NCI-H1930 (cell line): ENCODE measurements at places on chromosomes 3 and 15.

GRCh38 chr15:39596358-39597051, 15.6 kb downstream of the THBS1 start:
- DNase-seq, result no peak

- peak; percentile 36 for DNase-seq
These were observed 19.6 kb downstream of the CLK3 start for GRCh38 chr15:74635228-74635627.

DNA sequence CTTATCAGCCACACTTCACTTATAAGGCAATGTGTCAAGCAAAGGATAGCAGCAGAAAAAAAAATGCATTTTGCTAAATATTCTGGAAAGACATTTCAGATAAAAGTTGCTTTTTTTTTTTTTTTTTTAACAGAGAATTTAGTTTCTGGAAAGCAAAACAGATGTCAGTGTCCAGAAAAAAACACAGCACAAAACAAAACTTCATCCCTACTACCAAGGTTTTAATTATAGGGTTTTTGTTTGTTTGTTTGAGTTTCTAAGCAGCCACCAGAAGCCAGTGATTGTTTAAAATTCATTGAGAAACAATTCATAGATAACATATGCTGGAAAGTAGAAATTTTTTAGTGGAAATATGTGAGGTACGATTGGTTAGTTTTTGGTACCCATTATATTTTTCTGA, 1202.7 kb downstream of the OTOL1 start:
- DNase-seq, result no peak

- no peak for DNase-seq
These were observed 349 bp downstream of the PPIB start for GRCh38 chr15:64162478-64162868.

- no peak for DNase-seq
These were observed 63.3 kb upstream of the TPM1 start for GRCh38 chr15:62979252-62979651.

DNA sequence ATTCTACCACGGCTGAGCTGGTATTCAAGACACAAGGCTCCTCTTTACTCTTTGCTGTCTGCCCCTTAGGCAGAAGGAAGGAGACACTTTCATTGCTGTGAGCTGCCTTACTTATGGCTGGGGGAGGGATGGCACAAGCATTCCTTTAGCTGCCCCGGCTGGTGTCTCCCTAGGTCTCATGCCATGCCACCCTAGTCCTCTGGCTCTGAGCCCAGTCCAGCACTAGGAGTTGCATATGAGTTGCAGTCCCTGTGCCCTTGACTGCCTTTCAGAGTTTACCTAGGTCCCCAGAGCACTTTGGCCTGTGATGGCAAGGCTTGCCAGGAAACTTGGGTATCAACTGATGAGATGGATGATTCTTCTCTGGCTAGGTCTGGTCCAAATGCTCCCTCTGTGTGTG, 296.4 kb downstream of the RBMS3 start:
- DNase-seq, result no peak

DNA sequence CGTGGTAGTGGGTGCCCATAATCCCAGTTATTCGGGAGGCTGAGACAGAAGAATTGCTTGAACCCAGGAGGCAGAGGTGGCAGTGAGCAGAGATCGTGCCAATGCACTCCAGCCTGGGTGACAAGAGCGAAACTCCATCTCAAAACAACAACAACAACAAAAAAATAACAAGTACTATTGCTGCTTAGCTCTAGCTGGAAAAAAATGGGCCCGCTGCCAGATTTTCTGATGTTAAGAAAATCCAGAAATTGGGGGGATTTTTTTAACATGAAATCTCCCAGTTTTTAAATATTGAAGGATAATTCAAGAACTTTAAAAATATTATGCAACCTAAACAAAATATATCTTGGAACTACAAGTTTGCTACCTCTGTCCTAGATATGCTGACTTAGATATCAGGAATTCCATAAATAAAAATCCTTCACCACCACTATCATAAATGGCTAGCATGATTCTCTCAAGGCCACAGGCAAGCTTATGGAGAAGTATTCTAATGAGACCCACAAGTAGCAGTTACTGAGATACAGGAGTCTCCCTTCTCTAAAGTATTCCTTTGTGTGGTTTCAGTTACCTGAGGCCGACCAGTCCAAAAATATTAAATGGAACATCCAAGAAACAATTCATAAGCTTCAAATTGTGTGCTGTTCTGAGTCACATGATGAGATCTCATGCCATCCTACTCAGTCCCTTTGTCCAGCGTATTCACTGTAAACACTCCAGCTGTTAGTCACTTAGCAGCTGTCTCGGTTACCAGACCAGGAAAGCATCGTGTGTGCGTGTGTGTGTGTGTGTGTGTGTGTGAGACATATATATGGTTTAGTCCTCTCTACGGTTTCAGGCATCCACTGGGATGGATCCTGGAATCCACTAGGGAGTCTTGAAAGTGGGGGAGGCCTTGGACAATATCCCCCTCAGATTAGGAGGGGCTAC, 277.2 kb downstream of the TBL1XR1 start:
- DNase-seq, result no peak

DNA sequence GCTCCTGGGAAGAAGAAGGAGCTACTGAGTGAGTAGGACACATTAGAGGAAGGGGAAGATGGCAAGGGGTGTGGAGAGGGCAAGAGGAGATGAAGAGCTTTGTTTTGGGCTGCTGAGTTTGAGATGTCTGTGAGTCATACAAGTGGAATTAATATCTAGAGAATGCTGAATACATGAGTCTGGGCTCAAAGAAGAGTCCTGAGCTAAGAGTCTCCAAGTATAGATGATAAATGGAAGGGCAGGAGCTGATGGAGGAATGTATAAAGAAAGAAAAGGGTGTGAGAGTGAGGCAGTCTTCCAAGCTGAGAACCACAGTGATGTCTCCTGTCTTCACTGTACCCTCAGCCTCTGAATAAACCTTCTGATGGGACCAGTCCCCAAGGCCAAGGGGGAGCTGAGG, 205.5 kb upstream of the MRPL3 start:
- DNase-seq, result no peak

DNA sequence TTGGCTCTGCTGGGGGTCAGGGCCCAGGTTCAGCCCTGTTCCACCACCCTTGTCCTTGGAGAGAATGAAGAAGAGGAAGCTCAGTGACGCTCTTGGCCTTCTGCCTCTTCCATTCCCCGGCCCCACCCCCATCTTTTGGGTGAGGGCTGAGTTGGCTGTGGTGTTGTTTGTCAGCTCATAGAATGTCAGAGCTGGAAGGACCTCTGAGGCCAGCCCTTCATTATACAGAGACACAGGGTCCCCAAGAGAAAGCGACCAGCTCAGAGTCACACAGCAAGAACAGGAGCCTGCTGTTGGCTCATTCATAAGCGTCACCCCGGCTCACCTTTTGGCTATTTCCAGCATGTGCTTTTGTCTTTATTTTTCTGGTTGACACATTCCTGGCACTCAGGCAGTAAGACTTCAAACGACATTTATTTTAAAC, 68.2 kb downstream of the AAGAB start:
- no peak for DNase-seq

GRCh38 chr15:62104401-62104800, 37.6 kb downstream of the C2CD4A start:
- DNase-seq, result no peak

- no peak for DNase-seq
These were observed 963.2 kb downstream of the ROBO2 start for GRCh38 chr3:78003090-78003489.

- no peak for DNase-seq
These were observed 28.0 kb upstream of the SLCO2A1 start for GRCh38 chr3:134057654-134058110.

DNA sequence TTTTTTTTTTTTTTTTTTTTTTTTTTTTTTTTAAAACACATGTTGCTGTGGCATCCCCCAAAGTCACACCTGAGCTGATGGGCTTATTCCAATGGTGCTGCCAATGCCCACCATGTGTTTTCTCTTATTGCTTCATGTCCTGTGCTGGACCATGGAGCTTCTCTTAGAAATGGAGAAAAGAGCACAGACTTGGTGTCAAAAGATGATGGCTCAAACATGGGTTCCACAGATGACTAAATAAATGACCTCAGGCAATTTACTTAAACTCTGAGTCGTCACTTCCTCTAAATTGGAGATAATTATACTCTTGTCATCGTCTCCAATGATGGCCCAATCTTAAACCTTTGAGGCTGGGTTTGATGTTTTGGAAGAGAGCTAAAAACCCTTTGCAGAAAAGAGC, 28.1 kb downstream of the CHST2 start:
- no peak for DNase-seq

DNA sequence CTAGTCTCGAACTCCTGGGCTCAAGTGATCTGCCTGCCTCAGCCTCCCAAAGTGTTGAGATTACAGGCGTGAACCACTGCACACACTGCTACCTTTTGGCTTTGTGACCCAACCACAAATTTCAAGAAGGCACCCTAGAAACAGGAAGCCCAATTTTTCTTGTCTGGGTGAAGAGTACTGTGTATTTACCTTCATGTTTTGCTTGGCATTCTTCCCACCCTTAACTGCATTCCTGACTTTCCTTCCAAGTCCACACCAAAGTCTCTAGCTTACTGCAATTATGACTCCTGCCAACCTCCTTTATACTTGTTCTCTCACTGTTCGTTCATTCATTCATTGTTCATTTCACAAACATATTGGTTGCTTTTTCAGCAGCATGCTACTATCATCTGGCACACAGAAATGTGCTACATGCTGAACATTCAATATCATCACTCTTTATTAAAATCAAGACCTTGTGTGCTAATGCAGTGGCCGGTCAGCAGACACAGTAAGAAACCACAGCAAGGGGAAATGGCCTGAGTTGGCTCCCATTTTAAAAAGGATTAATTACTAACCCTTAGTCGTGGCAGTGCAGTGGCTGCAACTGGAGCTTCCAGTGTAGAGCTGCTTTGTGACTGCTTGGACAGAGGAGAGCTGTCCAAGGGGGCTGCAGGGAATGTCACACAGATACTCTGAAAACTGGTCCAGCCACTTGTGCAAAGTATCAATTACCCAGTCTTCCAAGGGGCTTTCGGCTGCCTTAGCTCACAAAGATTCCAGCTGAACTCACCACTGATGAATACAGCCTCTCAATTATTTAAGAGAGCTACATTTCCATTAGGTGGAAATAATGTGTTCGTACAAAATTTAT, 94.0 kb downstream of the ETFA start:
- DNase-seq, result no peak

GRCh38 chr3:168888781-168889180, 774.7 kb downstream of the MECOM start:
- no peak for DNase-seq

DNA sequence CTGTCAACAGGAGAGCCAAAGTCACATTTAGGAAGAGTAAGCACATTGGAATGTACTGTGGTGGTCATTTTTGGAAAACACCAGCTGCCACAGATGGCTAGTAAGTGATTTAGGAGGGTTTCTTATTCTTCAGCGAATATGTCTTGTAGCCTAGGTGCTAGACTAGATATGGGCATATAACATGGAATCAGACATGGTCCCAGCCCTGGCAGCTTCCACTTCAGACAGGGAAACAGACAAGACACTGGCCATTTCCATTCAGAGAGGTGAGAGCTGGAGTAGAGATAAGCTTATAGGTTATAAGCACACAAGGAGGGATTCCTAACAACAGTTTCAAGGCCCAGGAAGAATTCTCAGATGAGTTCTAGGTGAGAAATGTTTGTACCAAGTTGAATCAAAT, 28.2 kb upstream of the BFSP2 start:
- DNase-seq, result no peak

GRCh38 chr15:63915209-63915872, 81.6 kb upstream of the HERC1 start:
- DNase-seq, result no peak

DNA sequence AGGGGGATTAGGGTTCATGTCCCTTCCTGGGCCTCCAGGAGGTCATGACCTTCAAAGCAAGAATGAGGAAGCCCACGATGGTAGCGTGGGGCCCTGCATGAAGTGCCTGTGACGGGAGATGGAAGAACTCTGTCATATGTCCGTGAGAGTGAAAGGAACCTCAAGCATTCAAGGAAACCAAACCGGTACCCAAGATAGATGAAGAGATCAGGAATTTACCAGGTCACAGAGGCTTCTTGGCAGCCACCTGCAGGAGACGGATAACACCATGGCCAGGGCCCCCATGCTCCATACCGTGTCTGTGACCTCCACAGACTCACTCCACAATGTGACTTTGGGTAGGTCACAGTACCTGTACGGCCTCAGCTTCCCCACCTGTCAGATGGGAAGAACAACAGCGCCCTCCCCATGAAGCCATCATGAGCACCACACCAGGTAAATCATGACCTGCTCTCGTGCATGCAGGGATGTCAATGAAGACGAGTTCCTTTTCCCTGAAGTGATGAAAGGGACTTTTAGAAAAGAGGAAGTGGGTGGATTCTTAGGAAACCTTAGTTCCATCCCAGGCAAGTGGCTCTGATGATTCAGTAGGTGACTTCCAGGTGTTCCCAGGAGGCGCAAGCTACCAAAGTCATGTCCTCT, 23.3 kb upstream of the CYP11A1 start:
- DNase-seq, result no peak

GRCh38 chr15:94135486-94136147, 95.7 kb upstream of the MCTP2 start:
- no peak for DNase-seq

GRCh38 chr15:87549296-87549695, 707.2 kb downstream of the NTRK3 start:
- no peak for DNase-seq

DNA sequence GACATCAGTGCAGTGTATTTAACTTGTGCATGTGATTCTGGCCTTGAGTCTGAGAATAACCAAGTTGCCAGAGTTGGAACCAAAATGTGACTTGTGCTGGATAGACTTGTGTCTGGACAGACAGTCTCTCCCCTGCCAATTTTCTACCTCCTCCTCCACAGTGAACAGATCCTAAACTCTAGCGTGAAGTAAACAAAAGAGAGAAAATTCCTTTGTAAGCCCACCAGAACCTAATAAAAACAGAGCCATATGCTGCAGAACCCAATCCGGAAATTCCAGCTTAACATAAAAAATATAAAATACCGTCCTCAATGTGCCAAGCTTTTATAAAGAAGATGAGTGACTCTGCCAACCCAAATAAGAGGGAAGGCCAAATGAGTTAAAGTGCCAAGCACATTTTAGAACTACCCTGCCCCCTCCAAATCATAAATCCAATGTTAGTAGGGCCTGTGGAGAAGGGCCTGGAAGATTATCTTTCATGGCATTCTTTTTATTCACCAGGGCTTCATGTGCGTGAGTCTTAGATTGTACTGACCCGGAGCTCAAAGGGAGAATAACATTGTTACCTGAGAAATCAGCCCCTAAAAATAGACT, 344.6 kb upstream of the PROK2 start:
- DNase-seq, result no peak

GRCh38 chr3:72279068-72279604, 494.2 kb upstream of the PROK2 start:
- no peak for DNase-seq

DNA sequence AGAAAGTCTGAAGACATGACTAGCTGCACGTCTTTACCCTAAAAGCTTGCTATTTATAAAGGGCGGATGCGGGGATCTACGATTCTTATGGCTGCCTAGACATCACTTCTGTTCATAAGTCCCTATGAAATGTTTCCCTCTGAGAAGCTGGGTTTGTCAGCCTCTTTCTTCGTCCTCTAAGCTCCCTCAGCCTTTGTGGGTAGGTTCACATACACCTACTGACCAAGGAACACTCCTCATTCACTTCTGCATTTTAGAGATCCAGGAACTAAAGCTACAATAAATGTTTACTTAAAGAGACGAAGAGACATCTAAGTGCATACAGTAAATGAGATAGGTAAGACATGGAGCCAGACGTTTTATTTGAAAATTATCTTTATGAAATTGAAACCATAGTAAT, 16.7 kb upstream of the RAMAC start:
- DNase-seq, result no peak
